Activated CD4-positive, alpha-beta T cell treated with anti-CD3 and anti-CD28 coated beads, Interleukin-2, amount 10 ng/mL, durations not matched to agents 24 days and 14 days (primary cell): ENCODE measurements at places on chromosomes 1 and 21.
A peak's percentile ranks its signal among the peaks of the same experiment; 100 is the strongest.

- peaks cover 7% of the 10 kb centered on the region for H3K4me1 ChIP-seq
- H3K27me3 ChIP-seq, result peaks cover 4% of the 10 kb centered on the region
- H3K4me3 ChIP-seq, result no peak overlapping the region
- H3K27ac ChIP-seq, result no peak overlapping the region
Measured at GRCh38 chr1:36486439-36487335, 4.0 kb upstream of the CSF3R start.

DNA sequence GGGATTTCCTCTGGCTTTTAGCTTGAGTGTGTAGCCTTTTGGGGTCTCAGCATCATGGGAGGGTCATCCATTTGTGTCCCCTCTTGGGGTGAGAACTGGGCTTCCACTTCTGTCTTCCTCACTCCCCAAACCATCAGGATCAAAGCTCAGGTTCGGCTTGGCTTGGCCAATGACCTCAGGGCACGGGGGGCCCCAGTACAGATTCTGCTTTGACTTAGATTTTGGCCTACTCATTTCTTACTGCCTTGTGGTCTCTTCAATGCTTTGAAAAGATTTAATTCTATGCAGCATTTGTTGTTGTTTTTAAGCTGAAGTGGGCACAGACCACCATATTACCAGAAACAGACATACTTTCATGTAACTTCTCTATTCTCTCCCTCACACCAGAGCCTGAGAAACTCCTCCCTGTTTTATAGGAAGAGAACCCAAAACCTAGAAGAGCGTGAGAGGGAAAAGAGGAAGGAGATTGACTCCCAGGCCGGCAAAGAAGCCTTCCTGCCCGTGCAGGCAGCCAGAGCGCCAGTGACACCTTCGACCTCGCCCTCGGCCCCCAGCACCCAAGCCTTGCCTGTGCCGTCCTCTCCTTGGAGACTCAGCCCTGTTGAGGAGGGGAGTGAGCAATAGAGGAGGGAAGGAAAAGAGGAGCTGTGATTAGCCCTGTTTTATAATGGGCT, 1.9 kb upstream of the S100A3 start:
- no peak for DNase-seq
- no peak overlapping the region for H3K27ac ChIP-seq
- H3K4me3 ChIP-seq, result no peak overlapping the region
- H3K36me3 ChIP-seq, result no peaks in the 10 kb centered on the region
- peaks cover 30% of the 10 kb centered on the region for H3K4me1 ChIP-seq
- H3K27me3 ChIP-seq, result no peaks in the 10 kb centered on the region

DNA sequence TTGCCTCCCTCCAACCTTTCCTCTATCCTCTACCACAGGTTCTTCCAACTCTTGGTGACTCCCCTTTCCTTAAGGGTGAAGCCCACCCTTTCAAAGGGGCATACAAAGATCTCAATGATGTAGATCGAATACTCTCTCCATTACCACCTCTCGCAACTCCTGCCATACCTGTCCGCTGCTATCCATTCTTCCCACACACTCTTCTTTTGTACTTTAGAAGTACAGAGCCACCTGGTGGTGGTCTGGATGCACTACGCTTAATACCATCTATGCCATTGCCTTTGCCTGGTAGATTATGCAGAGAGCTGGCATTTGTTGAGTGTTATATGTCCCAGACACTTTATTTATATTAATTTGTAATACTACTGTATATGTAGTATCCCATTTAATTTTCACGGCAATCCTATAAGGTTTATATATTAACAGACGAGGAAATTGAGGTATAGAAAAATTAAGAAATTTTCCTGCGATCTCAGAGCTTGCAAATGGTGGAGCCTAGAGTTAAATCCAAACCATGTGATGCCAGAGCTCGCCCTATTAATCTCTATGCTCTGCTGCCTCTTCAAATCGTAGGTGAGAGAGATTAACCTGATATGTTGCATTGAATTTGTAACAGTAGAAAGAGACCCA, 22.9 kb downstream of the TSHB start:
- H3K36me3 ChIP-seq, result no peaks in the 10 kb centered on the region
- H3K4me1 ChIP-seq, result peaks cover 7% of the 10 kb centered on the region
- no peak overlapping the region for H3K27ac ChIP-seq
- H3K27me3 ChIP-seq, result peaks cover 8% of the 10 kb centered on the region
- no peak overlapping the region for H3K4me3 ChIP-seq
- peak; percentile 85 for DNase-seq

DNA sequence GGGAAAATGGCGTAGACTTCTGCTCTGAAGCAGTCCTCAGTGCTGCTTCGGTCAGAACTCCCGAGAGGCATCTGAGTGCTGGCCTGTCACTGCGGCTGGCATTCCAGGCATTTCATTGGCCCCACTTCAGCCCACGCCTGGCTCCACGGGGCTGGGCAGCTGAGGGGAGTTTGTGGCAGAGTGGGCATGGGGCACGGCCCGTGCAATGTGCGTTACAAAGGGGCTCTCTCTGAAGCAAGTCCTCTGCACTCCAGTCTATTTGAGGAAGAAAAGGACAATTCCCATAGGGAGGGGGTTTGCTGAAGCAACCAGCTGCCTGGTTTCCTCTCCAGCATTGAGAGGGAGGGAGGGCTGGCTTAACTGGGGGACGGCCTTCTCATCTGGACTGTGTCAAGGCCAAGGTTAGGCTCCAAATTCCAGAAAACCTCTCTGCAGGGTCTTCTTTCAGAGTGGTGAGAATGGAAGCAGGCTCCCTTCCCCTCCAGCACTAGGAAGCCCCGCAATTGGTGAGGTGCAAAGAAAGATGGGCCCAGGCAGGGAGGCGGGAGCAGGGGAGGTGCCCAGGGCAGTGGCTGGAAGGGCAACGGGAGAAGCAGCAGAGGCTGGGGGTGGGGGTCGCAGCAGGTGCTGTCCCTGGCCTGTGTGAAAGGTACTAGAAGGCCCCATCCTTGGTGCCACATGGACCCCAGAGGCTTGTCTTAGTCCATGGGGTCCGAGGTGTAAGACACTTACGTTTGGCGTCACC, 21.1 kb upstream of the GPR157 start:
- no peak overlapping the region for H3K27ac ChIP-seq
- no peaks in the 10 kb centered on the region for H3K27me3 ChIP-seq
- DNase-seq, result no peak

- H3K36me3 ChIP-seq, result peaks cover 22% of the 10 kb centered on the region
- no peak for DNase-seq
- H3K4me1 ChIP-seq, result peaks cover 58% of the 10 kb centered on the region
- H3K27ac ChIP-seq, result no peak overlapping the region
- H3K4me3 ChIP-seq, result no peak overlapping the region
Measured at GRCh38 chr1:19443326-19443725, 42.0 kb downstream of the CAPZB start.
